ENCODE measurements at places on chromosomes 6 and 20. TPM values are rescaled to one million over a fixed set of nuclear protein-coding genes. Genes with fewer than 3 reads are reported as not detected.

IL17F gene
- not detected for total RNA-seq

ADGB gene
- not detected for total RNA-seq

IMPG1 gene
- not detected for total RNA-seq

SNAP91 gene
- not detected for total RNA-seq

LST1 gene
- total RNA-seq, result 8.6 TPM

MEI4 gene
- total RNA-seq, result 0.20 TPM

- H3K27me3 ChIP-seq, result no peaks in the 10 kb centered on the region
- H3K4me3 ChIP-seq, result no peak overlapping the region
These were observed 21.0 kb upstream of the GCLC start for GRCh38 chr6:53565886-53566285.

- no peaks in the 10 kb centered on the region for H3K27me3 ChIP-seq
- no peaks in the 10 kb centered on the region for H3K4me1 ChIP-seq
- H3K4me3 ChIP-seq, result no peak overlapping the region
- no peaks in the 10 kb centered on the region for H3K36me3 ChIP-seq
- H3K27ac ChIP-seq, result no peak overlapping the region
- no peak for DNase-seq
These were observed 48.4 kb upstream of the TOP1 start for GRCh38 chr20:40980106-40980827.

DNA sequence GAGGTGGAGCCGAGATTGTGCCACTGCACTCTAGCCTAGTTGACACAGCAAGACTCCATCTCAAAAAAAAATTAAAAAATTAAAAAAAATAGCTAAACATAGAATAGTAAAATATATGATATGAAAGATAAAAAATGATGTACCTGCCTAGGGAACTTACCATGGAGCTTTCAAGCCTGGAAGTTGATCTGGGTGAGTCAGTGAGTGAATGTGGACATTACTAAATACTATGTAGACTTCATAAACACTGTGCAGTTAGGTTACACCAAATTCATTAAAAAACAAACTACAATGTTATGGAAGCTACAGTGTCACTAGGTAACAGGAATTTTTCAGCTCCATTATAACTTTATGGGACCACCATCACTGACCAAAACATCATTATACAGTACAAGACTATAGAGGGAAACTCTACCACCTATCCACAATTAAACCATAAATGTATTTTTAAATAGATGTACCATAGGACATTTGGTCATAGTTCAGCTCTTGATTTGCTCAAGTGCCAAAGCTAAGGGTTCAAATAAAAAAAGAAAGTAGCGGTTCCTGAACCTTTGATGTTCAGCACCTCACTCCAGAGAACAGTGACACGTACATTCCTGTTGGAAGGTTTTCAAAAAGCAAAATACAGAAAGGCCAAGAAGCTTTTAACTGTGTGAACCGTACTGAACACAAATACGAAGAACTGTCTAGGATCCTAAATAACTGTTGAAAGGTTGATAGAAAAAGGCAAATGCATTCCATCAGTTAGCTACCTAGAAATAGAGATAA, 52.4 kb upstream of the SPDEF start:
- no peak overlapping the region for H3K27ac ChIP-seq
- H3K27me3 ChIP-seq, result no peaks in the 10 kb centered on the region
- peaks cover 16% of the 10 kb centered on the region for H3K36me3 ChIP-seq
- H3K4me3 ChIP-seq, result no peak overlapping the region
- DNase-seq, result no peak
- H3K4me1 ChIP-seq, result no peaks in the 10 kb centered on the region

- H3K36me3 ChIP-seq, result no peaks in the 10 kb centered on the region
- DNase-seq, result peak; percentile 93
- no peaks in the 10 kb centered on the region for H3K27me3 ChIP-seq
These were observed at the start of gene ZKSCAN3 for GRCh38 chr6:28349892-28350737. Gene ZKSCAN3 (plus strand): TSS chr6:28349947. CDS start chr6:28359587, 9,640 bp downstream.

DNA sequence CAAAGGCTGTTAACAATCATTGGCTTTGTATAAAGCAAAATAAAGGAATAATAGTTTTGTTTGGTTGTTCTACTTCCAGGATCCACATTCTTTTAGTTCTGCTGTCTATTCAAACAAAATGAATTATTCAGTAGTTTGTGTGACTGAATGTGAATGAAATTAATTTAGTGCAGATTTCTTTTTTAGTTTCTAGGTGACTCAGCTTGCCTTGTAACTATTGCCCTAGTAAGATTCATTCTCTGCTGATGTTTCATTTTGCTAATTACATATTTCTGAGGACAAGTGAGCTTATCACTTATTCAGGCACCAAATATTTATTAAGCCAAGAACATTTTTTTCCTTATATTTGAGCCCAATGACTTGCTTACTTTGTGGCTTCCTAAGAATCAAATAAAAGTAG, 46.5 kb upstream of the RIPOR2 start:
- no peaks in the 10 kb centered on the region for H3K27me3 ChIP-seq
- no peaks in the 10 kb centered on the region for H3K36me3 ChIP-seq
- no peak overlapping the region for H3K4me3 ChIP-seq
- DNase-seq, result no peak

- no peak overlapping the region for H3K4me3 ChIP-seq
- H3K27me3 ChIP-seq, result no peaks in the 10 kb centered on the region
- H3K27ac ChIP-seq, result no peak overlapping the region
- no peaks in the 10 kb centered on the region for H3K36me3 ChIP-seq
These were observed 73.9 kb downstream of the PTPRK start for GRCh38 chr6:128446497-128446896.

- no peak overlapping the region for H3K27ac ChIP-seq
- no peak overlapping the region for H3K4me3 ChIP-seq
- H3K36me3 ChIP-seq, result no peaks in the 10 kb centered on the region
- no peaks in the 10 kb centered on the region for H3K4me1 ChIP-seq
- no peaks in the 10 kb centered on the region for H3K27me3 ChIP-seq
- no peak for DNase-seq
These were observed 48.9 kb downstream of the GGTLC1 start for GRCh38 chr20:23939641-23940040.

DNA sequence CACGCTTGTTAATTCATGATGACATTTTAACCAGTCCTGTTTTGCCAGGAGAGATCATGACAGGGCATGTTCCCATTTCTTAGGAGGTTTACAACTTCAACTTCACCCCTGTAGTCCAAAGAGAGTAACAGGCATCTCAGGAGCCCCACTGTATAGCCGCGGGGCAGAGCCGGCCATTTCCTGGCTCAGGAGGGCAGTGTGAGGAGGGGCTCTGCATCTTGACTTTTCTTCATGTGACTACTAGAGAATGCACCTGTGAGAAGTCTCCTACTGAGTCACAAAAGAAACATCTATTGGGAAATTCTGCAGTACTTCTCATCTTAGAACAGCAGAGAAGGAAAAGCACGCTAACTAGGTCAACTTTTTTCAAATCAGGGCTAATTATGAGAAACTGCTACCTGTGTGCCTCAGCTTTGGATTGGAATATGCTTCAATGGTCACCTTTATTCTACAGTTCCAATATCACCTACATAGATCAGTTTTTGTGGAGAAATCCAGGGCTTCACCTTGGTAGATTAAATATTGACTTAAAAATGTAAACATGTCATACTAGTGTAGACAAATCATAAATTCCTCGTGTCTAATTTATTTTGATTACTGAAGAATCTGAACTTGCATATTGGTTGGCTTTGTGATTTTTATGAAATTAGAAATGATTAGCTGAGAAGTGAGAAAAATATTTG, 28.6 kb upstream of the SIM1 start:
- peaks cover 2% of the 10 kb centered on the region for H3K4me1 ChIP-seq
- H3K36me3 ChIP-seq, result no peaks in the 10 kb centered on the region
- no peak overlapping the region for H3K4me3 ChIP-seq
- H3K27me3 ChIP-seq, result no peaks in the 10 kb centered on the region
- DNase-seq, result no peak
- no peak overlapping the region for H3K27ac ChIP-seq

DNA sequence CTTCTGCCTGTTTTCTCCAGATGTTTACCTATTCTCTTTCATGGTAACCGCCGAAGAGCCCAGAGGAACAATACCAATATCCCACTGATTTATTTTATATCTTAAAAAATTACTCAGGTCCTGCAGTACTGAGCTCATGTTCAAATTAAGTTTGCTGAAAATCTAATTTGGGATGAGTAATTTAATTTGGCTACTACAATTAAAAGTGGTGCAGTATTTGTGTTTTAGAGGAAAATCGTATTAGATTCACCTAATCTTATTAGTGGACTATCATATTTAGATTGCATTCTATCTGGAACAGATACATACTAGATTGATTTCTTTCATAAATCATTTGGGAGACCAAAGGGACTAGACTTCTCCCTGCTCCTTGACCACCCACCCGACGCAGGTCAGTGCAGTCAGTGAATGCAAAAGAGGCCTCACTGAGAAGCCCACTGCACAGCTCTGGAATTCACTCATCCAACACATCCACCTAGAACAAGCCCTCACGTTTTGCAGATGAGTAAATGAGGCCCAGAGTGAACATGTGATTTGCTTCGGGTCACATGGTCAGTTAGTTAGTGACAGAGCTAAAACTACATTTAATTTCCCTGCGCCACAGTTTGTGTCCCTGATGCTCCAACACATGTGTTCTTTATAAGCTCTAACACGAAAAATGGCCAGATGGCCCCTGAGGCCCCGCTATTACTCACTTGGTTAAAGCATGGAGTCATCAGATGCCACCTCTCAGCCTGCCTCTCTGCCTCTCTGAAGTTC, 101.8 kb downstream of the TRERF1 start:
- H3K4me3 ChIP-seq, result no peak overlapping the region
- H3K27ac ChIP-seq, result no peak overlapping the region
- no peaks in the 10 kb centered on the region for H3K27me3 ChIP-seq
- no peaks in the 10 kb centered on the region for H3K4me1 ChIP-seq
- DNase-seq, result no peak

DNA sequence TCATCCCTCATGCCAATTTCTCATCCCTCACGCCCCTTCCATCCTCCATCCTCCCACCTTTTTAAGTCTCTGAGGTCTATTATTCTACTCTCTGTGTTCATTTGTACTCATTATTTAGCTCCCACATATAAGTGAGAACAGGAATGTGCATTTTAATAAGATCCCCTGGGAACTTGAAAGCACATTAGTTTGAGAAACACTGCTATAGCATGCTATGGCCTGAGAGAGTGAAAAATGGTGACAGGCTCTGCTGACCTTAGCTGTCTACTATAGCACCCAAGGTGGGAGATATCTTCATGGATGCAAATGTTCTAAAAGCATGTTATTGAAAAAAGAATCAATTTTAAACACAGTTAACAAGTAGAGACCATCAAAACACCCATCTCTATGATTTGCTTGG, 712.0 kb downstream of the TFAP2A start:
- no peaks in the 10 kb centered on the region for H3K27me3 ChIP-seq
- no peak overlapping the region for H3K27ac ChIP-seq
- no peak overlapping the region for H3K4me3 ChIP-seq
- H3K36me3 ChIP-seq, result no peaks in the 10 kb centered on the region
- DNase-seq, result no peak
- peaks cover 4% of the 10 kb centered on the region for H3K4me1 ChIP-seq
